ENCODE measurements at places on chromosomes 2 and 18.

DNA sequence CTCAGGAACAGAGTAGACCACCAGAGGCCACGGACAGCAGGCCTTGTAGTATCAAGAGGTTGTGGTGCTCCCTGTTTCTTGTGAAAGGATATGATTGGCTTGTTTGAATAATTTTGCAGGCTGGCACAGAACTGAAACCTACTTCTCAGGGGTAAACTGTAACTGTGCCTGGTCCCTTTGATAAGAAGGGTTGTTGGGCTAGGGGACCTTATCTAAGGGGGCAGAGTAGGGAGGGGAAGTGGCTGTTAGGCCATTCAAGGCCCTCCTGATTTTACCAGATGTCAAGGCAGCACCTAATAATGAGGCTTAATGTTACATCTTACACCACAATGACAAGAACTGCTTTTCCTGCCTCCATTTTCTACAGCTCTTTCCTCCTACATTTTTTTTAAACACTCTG, 45.6 kb downstream of the GPR39 start:
- DNase-seq: no peak

- no peak for DNase-seq
Measured at GRCh38 chr2:111634050-111634794, 249.8 kb downstream of the ANAPC1 start.

DNA sequence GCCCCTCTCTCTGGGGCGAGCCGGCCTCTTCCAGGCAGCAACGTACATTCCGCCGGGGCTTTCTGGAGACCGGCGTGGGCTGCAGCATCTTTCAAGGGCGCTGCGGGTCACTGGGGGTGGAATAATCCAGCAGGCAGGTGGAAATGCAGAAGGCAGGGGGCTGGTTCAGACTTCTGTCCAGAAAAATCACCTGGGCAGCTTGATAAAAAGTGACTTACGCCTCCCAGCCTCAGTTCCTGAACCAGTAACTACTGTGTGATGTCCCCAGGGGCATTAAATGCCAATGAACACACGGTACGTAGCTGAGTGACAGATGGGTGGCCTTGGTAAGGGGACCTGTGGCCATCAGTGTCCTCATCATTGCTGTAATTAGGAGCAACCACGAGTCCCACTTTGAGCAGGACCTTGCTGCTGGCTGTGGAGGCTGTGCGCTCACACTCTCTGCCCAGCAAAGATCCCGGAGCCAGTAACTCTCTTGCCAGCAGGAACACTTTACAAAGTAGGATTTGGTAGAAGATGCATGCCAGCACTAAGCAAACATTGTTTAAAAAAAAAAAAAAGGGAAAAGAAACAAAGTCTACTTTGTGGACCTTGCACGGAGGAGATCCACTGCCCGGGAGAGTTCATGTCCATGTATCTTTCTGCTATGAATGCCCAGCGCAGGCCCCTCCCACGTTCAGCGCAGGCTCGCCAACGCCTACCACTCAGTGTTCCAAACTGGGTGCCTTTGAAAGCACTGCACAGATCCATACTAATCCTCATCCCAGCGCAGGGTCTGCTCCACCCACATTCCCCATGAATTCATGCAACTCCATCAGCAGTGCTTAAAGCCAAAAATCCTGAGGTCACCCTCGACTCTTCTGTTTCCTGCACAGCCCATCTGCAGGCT, 177.3 kb downstream of the HDAC4 start:
- peak; percentile 56 for DNase-seq

GRCh38 chr2:41160439-41160838, 708.5 kb upstream of the SLC8A1 start:
- no peak for DNase-seq

DNA sequence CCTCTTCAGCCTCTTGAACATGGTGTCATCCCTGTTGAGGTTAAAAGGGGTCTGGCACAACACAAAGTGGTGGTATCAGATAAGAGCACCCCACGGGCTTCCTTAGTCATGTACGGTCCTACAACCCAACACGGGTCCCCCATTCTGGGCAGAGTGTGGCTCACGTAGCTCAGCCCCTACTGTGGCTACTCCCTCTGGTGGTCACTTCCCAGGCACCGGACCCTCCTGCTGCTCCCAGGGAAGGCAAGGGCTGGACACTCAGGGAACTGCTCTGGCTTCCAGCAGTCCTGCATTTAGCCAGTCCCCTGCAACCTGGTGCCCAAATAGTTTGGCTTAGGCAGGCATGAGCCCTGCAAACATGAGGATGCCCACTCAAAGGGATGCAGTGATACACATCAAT, 58.6 kb downstream of the GALNT14 start:
- DNase-seq: no peak

DNA sequence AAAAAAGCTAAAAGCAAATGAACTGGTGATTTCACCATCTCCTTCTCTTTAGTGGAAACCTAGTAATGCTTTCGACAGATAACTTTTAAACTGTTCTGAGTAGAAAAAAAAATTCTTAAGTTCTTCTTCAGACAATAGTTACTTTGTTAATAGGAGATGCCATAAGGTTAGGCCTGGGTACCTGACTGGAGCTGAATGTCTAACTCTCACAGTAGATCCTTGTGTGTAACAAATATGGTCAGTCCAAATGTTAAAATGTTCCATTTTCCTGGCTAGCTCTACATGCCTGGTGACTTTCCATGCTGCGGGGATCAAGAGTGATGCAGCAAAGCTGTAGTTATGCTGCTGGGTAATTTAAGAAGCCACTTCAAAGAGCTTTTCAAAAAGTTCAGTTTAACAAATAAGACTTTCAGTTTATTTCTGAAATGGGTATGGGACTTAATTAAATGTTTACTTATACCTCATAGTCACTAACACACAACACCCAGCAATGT, 264.0 kb upstream of the SESTD1 start:
- DNase-seq: no peak

DNA sequence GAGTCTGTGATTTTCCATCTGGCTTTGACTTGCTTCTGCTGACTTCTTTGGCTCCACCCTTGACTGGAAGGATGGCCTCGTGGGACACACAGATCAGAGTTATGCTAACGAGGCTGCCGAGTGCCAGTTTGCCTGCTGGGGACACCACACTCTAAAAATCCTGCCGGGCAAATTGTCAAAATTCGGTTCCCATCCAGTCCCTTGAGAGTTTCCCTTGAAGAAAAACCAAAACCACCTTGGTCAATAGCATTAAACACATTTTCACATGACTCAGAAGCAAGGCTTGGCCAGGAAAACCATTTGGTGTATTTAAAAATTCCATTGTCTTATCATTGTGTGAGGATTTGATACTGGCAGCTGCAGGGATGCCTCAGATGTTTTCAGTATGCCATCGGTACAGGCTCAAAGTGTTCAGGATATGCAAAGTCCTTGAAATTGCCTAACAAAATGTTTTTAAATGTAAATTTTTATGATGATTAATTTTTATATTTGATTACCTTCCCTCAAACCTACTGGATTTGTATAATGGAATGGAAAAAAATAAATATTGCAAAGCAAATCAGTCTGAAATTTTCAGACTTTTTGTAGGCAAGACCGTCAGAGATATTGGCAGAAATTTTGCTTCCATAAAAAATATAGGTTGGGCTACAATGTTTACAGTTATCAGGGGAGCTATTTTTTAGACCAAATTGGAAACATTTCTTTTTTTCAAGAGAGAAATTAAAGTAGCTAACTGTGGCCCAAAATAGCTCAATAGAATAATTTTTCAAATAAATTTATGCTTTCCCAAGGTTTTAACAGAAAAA, 41.6 kb downstream of the KCNE4 start:
- DNase-seq: no peak

- no peak for DNase-seq
Measured at GRCh38 chr2:146934921-146935320, 909.9 kb upstream of the ACVR2A start.

GRCh38 chr18:7170292-7170691, 52.7 kb upstream of the LAMA1 start:
- no peak for DNase-seq

DNA sequence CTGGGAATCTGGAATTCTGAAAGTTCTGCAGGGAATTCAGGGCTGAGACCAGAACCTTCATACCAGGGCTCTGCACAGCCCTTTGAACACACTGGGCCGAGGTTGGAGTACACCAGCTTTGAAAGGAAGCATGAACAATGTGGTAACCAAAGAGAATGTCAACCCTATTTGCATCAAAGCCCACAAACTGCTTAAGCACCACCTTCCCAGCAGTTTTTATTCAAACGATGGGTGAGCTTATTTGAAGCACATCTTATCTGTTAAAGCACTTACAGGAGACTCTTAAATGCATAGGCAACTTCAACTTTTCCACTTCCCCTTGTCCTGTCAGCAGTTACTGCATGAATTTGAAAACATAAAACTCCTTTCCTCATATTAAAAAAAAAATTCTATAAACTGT, 96.6 kb downstream of the TXNL1 start:
- DNase-seq: no peak

DNA sequence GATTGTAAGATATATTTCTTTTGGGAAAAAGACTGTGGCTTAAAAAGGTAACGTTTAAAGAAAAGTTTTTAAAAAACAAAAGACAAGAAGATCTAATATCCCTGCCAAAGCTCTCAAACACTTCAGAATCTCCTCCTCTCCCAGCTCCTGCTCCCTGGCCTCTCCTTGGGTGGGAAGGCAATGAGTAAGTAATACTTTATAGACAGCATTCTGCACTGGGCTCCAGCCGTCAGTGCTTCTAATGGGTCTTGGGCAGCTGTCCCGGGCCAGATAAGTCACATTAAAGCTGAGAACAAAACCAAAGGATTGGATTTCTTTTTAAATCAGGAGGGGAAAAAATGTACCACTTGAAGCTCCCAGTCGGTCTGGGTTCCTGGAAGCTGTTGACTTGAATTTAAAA, 133.7 kb downstream of the ALPK2 start:
- DNase-seq: no peak

GRCh38 chr2:3631851-3632659, 25.9 kb upstream of the ALLC start:
- DNase-seq: no peak

- DNase-seq: no peak
Measured at GRCh38 chr18:69916412-69916811, 31.3 kb downstream of the CD226 start.

DNA sequence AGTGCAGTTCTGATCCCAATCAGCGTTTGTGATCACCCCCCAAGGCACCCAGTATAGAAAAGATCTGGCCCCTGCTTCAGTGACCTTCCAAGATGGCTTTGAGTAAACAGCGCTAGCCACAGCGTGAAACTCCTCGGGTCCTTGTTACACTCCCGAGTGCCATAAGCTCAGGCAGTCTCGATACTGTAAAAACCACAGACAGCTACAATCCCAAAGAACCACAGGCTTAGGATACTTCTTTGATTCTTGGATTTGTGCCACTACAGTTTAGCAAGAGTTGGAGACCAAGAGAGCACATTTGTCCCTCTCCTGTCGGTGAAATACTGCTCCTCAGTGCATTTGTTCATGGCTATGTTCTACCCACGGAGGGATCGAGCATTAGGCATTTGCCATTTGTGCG, 352.5 kb upstream of the ZNF521 start:
- DNase-seq: no peak

DNA sequence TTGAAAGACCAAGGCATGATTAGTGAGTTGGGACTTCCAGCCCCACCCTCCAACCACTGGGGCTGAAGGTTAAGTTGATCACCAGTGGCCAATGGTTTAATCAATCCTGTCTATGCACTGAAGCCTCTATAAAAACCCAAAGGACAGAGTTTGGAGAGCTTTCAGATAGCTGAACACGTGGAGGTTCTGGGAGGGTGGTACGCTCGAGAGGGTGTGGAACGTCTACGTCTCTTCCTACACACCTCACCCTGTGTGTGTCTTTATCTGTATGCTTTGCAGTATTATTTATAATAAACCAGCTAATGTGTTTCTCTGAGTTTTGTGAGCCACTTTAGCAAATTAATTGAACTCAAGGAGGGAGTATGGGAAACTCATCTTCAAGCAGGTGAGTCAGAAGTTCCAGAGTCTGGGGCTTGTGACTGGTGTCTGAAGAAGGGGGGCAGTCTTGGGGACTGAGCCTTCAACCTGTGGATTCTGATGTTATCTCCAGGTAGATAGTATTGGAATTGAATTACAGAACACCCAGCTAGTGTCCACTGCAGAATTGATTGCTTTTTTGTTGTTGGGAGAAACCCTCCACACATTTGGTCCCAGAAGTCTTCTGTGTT, 20.3 kb downstream of the ACTR3 start:
- no peak for DNase-seq

- DNase-seq: no peak
Measured at GRCh38 chr2:168694866-168695265, 107.6 kb upstream of the NOSTRIN start.

GRCh38 chr2:108378851-108379250, 1.1 kb downstream of the SULT1C4 start:
- DNase-seq: no peak

GRCh38 chr2:213420828-213421385, 136.6 kb downstream of the SPAG16 start:
- no peak for DNase-seq

- no peak for DNase-seq
Measured at GRCh38 chr2:136828162-136828561, 62.8 kb downstream of the THSD7B start.

DNA sequence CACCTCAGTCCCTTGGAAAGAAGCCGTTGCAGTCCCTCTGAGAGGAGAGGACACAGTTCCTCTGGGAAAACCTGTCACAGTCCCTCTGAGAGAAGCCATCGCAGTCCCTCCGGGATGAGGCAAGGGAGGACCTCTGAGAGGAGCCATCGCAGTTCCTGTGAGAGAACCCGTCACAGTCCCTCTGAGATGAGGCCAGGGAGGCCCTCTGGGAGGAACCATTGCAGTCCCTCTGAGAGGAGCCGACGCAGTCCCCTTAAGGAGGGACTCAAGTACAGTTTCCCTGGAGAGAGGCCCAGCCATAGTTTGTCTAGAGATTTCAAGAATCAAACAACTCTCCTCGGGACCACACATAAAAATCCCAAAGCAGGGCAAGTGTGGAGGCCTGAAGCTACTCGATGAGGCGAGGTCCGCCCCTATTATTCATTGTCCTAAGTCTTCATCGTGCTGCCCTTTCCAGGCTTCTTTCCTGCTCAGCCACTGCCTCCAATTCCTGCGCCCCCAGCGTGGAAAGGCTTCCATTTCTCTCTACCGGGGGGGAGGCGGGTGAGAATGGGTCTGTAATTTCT, 630 bp upstream of the ZNF512 start:
- DNase-seq: no peak

DNA sequence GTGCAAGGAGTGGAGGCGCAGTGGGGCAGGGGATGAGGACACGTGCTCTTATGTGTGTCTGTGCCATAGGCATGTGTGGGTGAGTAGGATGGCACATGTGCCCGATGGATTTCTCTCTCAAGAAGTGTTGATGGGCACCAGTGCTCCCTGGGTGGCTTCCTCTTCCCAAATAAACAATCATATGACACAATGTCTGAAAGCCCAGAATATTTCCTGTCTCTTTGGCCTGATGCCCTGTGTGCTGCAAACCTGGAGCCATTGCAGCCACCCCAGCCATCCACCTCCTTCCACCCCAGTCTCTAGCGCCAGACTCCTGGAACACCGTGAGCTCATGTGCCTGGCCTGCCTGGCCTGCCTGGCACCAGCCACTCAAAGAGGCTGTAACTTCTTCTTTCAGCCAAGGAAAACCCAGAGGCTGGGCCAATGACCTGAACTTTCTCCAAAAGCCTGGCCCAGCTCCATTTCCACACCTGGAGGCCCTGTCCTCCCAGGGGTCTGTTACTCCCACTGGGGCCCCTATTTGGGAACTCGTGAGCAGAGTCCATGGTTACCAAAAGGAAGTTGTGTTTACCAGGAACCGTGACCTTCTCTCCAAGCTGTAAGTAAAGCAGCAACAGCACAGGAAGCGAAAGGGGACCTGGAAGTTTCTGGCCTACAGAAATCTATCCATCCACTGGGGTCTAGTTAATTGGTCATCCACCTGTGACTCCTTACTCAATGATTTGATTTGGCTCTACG, 9.5 kb upstream of the ZBTB7C start:
- no peak for DNase-seq
